ENCODE measurements at places on chromosomes 3 and 15.

- DNase-seq, result no peak
These were observed 2.7 kb downstream of the LCTL start for GRCh38 chr15:66563126-66563525.

- no peak for DNase-seq
These were observed 566.8 kb downstream of the PDCD6IP start for GRCh38 chr3:34365231-34365630.

DNA sequence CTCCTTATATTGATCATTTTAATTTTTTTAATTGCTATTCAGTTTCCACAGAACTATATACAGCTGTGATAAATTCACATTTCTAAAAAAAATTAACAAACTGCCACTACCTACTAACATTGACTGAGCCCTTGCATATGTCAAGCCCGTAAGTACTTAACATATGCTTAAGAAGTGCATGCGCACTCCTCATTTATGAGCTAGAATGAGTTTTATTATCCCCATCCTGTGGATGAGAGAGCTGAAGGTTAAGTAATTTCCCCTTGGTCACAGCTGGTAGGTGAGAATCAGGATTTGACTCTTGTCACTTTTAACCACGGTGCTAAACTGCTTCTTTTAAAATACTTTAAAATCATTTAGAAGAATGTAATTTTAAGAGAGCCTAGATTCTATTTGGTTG is 25.9 kb downstream of the CXCR6 start:
- DNase-seq, result no peak

- no peak for DNase-seq
These were observed 19.3 kb downstream of the ARF4 start for GRCh38 chr3:57577801-57578200.

DNA sequence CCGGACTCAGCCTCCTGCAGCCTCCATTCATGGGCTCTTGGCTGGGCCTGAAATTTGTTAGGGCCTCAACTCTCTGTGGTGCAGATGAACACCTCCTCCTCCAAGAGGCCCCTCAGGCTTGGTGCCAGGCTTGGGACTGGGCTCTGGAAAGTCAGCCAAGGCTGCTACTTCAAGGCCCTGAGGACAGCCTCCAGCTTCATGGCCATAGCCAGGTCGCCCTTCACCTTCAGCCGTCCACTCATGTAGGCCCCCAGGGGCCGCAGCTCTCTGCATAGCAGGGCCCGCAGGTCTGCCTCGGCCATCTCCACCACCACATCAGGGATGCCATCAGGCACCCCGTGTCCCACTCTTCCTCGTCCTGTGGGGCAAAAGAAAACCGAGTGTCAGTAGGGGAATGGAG is 8.3 kb downstream of the STOML1 start:
- no peak for DNase-seq

GRCh38 chr3:116002235-116002634 is 378.9 kb downstream of the GAP43 start:
- DNase-seq, result no peak

- no peak for DNase-seq
These were observed 656.8 kb upstream of the NECTIN3 start for GRCh38 chr3:110414855-110415254.

- no peak for DNase-seq
These were observed 640.5 kb upstream of the GRM7 start for GRCh38 chr3:6220447-6220846.

DNA sequence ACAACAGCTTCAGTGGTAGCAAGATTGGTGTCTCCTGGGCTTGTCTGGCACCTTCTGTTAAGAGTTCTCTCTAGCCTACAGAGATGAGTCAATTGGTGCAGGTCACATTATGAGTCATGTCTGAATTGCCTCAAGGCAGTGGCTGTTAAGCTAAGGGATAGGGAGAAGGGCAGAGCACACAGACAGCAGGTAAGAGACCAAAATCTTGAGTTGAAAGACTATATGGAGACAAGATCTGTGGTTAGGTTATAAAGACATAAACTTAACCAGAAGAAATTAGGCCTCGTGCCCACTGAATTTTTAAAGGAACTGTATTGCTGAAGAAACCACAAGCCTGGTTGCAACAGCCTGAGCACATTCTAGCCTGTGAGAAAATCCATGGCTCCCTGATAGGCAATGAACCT is 19.2 kb upstream of the KPNA1 start:
- DNase-seq, result no peak

DNA sequence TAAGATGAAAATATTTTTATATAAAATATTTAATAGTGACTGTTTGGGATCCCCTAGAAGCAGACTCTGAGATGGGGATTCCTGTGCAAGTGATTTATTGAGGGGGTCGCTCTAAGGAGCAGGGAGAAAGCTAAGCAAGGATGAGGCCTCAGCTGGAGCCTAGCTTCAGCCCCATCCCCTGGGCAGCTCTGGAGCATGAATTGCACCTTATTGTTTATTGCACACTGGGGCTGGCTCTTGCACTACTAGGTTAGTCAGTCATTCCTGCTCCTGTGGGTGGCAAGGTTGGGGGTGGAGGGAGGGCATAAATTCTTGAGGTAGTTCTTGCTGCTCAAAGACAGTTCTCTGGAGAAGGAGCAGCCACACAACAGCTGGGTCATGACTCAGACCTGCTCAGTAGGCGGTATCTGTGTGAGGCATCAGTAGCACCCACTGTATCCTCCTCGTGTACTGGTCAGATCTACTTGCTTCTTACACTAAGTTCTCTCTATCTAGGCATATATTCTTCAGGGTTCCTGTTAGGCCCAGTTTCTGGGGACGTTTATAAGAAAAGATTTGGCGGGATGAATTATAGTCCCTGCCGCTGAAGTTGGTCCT is 27.2 kb upstream of the TNFSF10 start:
- DNase-seq, result peak; percentile 20

GRCh38 chr3:171986176-171986575 is 53.2 kb upstream of the FNDC3B start:
- DNase-seq, result no peak

DNA sequence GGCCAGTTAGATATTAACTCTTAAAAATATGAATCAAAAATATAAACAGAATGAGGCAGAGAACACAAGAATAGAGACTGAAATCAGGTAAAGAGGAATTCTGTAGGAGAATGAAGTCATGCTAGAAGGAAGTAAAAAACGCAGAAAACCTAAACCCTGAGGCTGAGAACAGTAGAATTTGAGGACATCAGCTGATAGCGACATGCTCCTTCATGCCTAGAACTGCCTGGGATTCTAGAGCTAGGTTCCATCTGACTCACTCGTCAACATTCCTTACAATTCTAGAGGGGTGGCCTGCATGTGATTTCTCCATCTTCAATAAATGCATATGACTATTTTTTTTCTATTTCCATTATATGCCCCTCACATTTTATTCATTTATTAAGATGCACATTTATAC is 343.0 kb downstream of the ROBO1 start:
- no peak for DNase-seq

DNA sequence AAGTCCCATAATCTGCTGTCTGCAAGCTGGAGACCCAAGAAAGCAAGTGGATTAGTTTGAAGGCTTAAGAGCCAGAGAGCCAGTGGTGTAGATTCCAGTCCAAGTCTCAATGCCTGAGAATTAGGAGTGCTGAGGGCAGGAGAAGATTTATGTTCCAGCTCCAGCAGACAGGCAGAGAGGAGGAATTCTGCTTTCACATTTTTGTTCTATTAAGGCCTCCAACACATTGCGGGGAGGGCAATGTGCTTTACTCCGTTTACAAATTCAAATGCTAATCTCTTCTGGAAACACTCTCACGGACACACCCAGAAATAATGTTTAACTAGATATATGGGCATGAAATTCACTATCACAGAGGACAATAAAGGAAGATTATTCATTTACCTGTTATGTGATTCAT is 54.0 kb downstream of the DPH6 start:
- no peak for DNase-seq

- DNase-seq, result no peak
These were observed 35.3 kb downstream of the SRGAP3 start for GRCh38 chr3:9214185-9214584.

Data from CD4-positive, alpha-beta T cell treated with Interleukin-17A for 1 hour (primary cell).